ENCODE measurements at places on chromosomes 12 and 14.

DNA sequence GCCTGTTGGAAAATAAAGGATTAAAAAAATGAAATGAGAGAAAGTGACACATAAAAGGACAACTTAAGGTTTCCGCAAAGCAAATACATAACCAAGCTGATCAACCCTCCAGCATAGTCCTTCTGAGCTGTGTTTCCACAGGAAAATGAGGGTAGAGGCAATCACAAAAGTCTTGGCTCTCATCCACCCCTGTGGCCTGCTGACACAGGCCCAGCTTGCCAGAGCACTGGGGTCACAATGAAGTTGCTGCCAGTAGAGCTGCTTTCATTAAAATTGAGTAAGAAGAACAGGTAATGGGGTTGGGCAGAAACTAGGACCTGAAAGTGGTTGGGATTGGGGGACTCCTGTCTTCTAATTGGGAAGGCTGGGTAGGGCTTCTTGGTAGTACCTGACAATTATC is 65.9 kb downstream of the RERG start:
- no peak for DNase-seq

DNA sequence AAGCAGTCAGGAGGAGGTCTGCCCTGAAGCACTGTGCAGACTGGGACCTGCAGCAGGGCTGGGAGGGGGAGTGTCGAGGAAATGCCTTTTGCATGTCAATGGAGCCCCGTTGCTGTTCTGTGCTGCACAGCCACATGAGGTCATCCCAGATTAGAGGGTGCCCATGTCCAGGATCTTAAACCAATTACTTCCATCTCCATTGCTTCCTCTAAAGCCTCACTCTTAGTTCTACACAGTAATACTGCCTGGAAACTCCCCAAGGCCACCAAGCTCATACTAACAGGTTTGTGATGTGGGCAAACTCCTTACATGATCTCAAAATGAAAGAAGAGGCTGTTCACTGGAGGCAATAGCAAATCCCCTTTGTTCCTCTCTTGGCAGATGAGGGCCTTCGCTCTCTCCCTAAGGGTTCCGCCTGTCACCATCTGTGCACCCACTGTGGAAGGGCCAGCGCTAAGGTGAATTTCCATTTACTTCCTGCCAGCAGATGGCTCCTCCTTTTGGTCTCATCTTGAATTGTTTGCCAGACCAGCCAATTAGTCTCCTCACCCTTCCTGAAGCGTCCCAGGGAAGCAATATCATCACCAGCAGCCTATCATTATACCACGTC is 35.4 kb upstream of the LTA4H start:
- DNase-seq: no peak

GRCh38 chr12:10721651-10722501 is 1.2 kb downstream of the YBX3 start:
- peak; percentile 87 for DNase-seq

DNA sequence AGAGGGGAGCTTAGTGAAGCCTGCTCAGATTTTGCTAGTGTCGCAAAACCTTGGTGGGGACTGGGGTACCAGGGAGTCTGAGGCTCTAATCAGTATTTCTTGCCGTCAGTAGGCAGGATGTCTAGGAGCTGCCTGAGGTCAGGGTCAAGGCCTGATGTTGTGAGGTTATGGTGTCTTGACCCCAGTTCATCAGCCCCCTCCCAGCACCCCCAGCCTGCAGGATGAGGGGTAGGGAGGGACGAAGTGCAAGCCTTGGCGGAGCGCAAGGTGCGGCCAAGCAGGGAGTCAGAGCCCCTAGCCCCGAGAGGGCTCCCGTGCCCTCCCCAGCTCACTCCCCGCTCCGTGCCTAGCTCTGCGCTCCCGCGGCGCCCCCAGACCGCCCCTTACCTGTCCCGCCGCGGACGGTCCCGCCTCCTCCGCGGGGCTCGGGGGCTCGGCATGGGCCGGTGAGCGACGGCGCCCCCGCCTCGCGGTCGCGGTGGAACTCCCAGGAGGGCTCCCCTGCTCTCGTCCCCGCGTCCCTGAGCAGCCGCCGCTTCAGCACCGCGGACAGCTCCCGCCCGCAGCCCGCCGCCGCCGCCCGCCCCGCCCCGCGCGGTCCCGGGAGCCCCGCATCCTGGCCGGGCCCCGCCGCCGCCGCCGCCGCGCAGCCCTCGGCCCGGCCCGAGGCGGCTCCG is 347 bp downstream of the SYNDIG1L start:
- DNase-seq: no peak
